ENCODE measurements at places on chromosomes 2 and 18.

GRCh38 chr2:144453486-144454158 lies 66.3 kb downstream of the ZEB2 start:
- no peak for DNase-seq

DNA sequence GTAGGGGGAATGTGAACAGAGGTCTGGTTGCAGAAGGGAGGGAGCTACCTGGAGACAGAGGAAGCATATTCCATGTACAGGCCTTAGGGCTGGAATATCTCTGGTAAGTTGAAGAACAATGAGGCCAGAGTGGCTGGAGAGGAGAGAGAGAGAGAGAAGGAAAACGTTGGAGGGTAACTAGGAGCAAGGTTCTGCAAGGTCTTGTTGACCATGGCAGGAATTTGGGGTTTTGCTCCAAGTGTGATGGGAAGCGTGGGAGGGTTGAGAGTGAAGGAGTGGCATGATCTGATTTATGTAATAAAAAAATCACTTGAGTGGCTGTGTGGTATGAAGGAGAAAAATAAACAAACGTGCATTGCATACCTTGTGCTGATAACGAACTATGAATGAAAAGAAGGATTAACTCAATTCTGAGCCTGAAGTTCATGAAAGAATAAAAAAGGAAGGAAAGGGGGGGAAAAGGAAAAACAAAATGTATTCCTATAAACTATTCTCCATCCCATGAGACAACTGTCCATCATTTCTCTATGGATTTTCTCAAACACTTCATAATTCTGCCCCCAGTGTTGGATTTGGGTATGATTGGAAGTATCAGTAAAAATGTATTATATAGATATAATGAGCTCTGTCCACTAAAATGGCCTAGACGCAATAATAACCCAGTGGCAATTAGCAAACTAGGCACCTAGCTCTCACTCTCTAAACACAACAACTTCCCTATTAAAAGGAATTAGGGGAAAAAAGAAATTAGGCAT lies 59.7 kb upstream of the PMAIP1 start:
- no peak for DNase-seq

DNA sequence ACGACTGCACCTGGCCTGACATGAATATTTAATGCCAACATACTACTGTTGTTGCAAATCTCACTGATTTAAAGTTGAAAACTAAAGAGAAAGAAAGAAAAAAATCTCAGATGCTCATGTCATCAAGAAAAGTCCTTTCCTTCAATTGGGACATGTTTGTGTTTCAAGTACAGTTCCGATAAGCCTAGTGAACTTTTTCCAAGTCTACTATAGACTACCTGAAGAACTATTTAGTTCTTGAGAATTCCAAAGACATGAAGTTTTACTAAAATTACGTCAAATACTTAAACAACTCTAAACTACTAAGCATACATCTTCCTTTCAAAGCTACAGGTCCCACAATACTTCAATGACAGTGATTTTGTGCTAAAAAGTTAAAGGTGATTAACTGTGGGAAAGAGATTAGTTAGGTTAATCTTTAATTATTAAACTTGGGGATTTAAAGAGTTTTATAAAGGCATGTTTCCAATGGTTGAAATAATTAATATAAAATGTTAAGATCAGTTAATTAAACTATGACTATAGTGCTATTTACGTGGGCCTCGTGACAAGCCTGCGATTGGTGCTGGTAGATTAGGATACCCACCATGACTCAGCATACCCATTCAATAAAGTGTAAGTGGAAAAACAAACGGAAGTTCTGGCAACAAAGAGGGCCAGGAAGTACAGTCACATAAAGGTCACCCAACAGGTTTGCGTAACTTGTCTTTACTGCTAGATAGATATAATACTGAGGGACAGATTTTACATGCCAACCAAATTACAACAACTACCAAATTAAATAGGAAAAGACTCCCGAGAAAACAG lies 55.5 kb downstream of the SEPTIN10 start:
- DNase-seq: no peak

- DNase-seq: no peak
Measured at GRCh38 chr2:205934443-205934842, 151.5 kb downstream of the INO80D start.

DNA sequence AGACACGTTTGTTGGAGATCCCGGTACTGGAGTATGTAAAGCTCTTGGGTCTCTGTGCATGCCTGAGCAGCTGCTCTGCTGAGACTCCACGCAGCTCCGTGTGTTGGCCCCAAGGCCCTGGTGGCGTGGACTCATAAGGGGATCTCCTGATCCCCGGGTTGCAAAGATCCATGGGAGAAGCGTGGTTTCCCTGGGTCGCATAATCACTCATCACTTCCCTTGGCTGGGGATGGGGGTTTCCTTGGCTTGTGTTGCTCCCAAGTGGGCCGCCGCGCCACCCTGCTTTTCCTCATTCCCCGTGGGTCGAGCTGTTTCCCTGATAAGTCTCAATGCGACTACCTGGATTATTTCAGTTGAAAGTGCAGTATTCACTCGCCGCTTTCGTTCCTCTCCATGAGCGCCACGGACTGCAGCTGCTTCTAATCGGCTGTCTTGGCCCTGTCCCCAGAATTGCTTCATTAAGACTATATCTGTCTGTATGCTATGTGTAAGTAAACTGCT lies 76.0 kb downstream of the EPC2 start:
- no peak for DNase-seq

- DNase-seq: no peak
Measured at GRCh38 chr2:3650140-3650920, 7.7 kb upstream of the ALLC start.

DNA sequence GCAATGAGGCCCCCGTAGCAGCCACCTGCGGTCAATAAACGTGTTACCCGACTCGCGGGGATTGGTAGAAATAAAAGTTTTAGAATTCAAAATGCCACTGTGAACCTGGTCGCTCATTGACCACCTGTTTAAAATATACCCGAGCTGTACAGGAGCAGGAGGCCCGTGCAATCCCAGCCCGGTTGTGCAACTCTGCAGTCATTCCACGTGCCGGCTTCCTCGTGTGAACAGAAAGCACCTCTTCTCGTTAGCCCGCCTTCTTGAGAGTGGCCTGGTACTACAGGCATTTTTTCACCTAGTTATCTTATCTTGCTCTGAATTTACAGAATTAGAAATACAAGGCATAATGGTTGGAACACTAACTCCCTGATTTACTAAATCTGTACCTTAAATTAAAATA lies 660.7 kb downstream of the GALR1 start:
- DNase-seq: no peak

DNA sequence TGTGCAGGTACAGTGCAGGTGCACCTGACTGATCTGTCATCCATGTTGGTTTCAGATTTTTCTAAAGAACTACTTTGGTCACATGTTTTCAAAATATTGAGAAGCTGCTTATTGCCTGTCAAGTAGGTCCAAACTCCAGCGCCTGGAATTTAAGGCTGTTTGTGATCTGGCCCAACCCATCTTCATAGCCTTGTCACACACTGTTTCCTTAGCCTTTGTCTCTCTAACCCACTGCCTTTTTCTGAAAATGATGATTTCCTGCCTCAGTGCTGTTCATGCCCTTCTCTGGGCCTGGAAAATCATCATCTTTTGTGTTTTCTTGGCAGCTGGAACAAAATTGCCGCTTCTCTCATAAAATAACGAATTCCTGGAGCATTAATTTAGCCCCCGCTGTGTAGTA lies 7.2 kb downstream of the LIMS1 start:
- no peak for DNase-seq

GRCh38 chr2:219120082-219120481 lies 40.5 kb downstream of the NHEJ1 start:
- DNase-seq: no peak

GRCh38 chr2:25417715-25418369 lies 76.1 kb upstream of the DNMT3A start:
- DNase-seq: no peak

GRCh38 chr2:112627060-112628040 lies 18.4 kb upstream of the SLC20A1 start:
- no peak for DNase-seq

DNA sequence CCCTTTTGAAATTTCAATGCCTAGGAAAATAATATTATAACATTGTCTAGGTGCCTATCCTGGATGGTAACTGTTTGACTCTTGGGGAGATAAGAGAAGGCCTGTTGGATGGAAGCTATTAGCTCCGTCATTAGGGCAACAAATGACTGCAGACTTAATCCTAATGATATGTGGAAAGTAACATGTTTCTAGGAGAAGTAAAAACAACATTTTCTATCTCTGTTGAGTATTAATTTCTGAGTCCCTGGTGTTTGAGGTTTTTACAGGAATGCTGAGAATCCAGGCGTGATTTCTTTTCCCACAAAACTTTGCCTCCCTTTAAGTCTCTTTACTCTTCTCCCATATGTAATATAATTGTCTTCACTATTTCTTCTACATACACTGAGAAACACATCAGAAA lies 159.1 kb downstream of the GALNT1 start:
- no peak for DNase-seq

DNA sequence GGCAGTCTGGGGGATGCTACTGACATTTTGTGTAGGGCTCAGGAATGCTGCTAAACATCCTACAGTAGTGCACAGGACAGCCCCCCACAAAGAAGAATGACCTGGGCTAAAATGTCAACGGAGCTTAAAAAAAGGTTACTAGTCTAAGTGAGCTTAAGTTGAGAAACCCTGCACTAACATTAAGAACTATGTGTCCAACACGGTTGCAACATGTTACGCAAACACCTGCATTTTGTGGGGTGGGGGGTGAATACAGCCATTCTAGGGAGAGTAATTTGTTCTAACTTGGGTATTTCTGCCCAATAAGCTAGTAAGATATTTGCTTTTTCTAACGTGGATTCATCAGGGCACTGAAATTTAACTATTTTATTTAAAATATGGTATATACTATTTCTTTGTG lies 57.9 kb downstream of the SLC8A1 start:
- no peak for DNase-seq

- DNase-seq: no peak
Measured at GRCh38 chr2:196059491-196059960, 9.1 kb downstream of the DNAH7 start.

GRCh38 chr2:15363734-15364133 lies 197.4 kb downstream of the NBAS start:
- DNase-seq: no peak

GRCh38 chr18:23113576-23113975 lies 21.7 kb upstream of the CABLES1 start:
- DNase-seq: no peak

- no peak for DNase-seq
Measured at GRCh38 chr2:53583583-53583982, 184.0 kb upstream of the CHAC2 start.
